Stimulated activated CD8-positive, alpha-beta memory T cell treated with anti-CD3 and anti-CD28 coated beads, Interleukin-4, amount 100 ng/mL, for 48 hours (primary cell): ENCODE measurements at places on chromosomes 1 and 21.

- no peak for DNase-seq
Measured at GRCh38 chr1:61425040-61425439, 299.9 kb downstream of the TM2D1 start.

DNA sequence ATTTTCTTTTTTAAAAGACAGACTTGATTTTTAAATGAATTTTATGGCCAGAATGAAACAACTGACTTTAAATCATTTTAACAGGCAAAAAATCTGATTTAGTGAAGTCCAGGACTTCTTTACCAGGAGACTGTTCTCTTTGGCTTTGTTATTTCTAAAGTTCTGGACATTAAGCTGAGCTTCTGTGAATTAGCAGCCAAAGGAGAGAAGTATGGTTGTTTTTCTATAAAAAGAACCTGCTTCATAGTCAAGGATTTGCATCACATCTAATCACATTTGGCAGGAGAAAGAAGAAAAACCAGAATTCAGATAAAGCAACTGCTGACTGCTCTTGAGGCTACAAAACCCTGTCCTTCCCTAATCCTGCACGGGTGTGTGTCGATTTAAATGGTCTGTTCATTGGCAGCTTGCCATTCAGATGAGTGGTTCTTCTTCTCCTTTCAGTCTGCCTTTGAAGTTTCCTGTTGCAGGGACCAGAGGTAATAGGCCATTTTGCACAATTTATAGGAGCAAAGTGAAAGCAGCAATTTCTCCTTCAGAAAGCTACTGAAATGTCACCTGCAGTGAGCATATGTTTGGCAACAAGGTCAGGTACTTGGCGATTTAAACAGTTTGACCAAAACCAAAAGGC is 215.4 kb downstream of the OLFM3 start:
- no peak for DNase-seq

DNA sequence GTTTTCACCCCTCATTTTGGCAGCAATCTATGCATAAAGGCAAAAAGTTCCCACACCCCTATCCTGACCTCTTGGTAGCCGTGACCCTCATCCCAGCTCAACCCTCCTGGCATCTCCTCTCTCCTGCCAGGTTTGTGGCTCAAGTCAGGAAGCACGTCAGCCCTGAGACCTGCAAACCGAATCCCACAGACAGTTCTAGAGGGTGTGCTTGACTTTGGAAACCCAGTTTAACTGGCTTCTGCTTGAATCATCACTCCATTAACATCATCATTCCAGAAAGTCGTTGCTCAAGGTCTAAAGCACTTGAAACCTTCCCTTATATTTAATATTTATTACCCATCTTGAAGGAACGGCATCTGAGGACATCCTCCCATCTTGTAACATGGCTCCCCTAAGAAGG is 133.4 kb upstream of the ERG start:
- DNase-seq = no peak

GRCh38 chr1:90074970-90075391 is 80.1 kb downstream of the ZNF326 start:
- DNase-seq = no peak

DNA sequence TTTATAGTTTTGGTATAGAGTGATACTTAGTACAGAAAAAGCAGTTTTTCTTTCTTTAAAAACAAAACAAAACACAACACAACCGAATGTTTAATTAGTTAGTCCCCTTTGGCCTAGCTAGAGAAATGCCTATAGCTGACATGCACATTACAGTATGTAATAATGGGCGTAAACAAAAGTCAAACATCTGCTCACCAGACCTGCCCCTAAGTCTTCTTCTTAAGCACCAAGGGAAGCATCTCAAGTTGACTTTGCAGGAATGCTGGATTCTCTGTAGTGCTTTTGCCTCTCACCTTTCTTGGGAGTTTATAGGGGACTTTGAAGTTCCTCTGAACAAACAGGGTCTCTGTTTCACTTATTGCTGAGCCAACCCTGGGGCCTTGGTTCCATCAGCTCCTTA is 143.7 kb downstream of the TM2D1 start:
- DNase-seq = no peak

DNA sequence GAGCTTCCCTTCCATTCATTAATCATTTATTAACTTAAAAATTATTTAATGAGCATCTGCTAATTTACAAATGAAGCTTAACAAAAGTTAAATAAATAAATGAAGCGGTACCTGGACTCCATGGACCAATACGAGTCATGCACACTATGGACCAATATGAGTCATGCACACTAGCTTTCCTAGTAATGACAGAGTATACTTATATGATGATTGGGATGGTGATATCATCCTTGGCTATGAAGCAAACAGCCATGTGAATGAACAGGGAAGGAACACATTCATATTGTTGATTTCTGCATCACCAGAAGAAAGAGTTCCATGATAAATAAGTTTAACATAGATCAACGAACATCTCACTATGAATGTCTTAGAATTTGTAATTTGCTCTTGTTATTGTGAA is 109.9 kb downstream of the SPAG17 start:
- DNase-seq = no peak

DNA sequence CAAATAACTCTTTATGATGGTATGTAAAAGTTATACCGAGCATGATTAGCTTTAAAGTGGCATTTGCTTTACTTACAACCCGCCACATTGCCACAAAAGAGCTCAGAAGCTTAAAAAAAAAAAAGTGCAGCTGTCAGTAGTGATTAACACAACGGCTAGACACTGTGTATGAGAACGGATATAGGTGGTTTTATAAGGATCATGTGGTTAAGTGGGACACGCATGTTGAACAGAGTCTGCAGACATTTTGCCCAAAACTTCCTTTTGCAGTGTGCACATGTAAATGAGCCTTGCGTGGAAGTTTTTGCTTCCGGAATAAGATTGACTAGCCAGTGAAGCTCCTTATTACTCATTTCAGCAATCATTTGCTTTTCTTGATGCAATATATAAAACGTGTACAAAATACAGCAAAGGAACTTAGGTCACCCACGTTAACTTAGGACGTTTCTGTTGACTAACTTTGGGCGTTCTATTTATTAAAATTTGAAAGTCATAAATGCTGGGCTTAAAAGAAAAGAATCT is 58.7 kb upstream of the RGS1 start:
- DNase-seq = peak; percentile 52

DNA sequence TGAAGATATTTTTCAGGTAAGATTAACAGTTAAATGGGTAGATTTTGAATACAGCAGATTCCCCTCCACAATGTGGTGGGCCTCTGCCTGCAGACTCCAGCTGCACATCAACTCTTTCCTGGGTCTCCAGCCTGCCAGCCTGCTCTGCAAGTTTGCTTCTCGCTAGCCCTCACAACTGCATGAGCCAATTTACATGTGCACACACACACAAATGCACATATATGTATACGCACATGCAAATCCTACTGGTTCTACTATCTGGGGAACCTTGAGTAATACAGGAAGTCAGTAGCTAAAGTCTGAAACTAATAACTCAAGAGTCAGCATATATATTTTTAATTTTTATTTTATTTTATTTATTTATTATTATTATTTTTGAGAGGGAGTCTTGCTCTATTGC is 34.8 kb upstream of the QSOX1 start:
- no peak for DNase-seq
